Osteocyte (in vitro differentiated cells): ENCODE measurements at places on chromosomes 13 and 19. TPM values are rescaled to one million over a fixed set of nuclear protein-coding genes. Genes with fewer than 3 reads are reported as not detected.

Gene ZNF132
- 0.71 and 1.2 TPM in 2 replicates for total RNA-seq

Gene ALG11
- 41.9 and 49.1 TPM in 2 replicates for total RNA-seq

DNA sequence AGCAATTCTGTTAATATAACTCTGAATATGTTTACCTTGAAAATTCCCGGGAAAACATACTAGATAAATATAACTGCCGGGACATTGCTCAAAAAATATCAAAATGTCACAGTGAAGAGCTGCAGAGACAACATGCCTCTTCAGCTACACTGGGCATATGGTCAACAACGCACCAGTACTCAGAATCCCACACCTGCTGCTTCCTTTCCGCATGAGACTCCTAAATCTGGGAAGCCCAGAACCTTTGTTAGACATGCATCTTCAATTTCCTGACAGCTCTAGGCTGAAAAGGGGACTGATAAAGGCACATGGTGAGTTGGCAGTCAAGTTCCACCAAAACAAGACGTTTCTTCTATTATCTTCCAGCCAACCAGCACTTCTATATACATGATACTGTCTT lies 53.7 kb downstream of the USP12 start:
- no peak for DNase-seq
- H3K27me3 ChIP-seq = no peaks in the 10 kb centered on the region
- no peak overlapping the region for H3K27ac ChIP-seq
- H3K4me1 ChIP-seq = peaks cover 62% of the 10 kb centered on the region

DNA sequence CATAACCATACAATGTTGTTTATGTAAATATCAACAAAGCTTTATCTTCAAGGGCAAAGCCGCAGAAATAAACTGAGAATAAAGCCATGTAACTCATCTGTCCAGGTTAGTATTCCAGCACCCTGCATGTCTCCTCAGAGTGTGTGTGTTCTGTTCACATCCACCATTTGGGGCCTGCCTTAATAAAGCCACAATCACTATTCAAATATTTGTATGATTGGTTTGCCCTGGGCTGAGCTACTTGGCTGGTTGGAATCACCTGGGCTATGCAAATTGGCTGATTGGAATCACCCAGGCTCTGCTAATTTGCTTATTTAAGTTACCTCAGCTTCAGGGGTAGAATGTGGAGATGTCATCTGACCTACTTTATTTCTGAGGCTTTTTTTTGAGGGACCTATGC lies 42.4 kb upstream of the ZNF737 start:
- DNase-seq = no peak
- H3K4me3 ChIP-seq = no peak overlapping the region
- H3K36me3 ChIP-seq = no peaks in the 10 kb centered on the region
- no peaks in the 10 kb centered on the region for H3K4me1 ChIP-seq
- no peak overlapping the region for H3K27ac ChIP-seq
- no peaks in the 10 kb centered on the region for H3K27me3 ChIP-seq

- peaks cover 48% of the 10 kb centered on the region for H3K36me3 ChIP-seq
- peaks cover 22% of the 10 kb centered on the region for H3K4me1 ChIP-seq
- DNase-seq = no peak
- H3K27ac ChIP-seq = peak overlapping the region; percentile 1
Measured at GRCh38 chr19:43738780-43739211, 16.0 kb downstream of the SMG9 start.

DNA sequence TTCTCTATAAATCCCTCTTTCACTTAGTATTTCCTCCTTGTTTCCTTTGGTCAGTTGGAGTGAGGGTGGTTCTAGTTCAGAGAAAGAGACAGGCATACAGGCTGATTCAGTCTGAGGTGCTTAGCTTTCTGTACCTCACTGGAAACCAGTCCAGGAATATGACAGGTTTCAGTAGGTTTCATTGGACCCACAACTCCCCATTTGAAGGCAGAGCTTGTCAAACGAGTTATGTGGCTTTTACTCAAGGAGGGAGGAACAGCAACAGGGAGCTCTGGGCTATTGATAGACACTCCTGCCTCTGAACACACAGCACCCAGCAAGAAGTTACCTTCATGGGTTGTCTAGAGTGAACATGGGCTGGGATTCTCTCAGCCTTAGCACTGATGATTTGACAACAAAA lies 14.5 kb downstream of the ACTN4 start:
- no peaks in the 10 kb centered on the region for H3K27me3 ChIP-seq
- H3K4me3 ChIP-seq = no peak overlapping the region
- H3K27ac ChIP-seq = peak overlapping the region; percentile 98
- DNase-seq = no peak
- H3K36me3 ChIP-seq = peaks cover 12% of the 10 kb centered on the region
- H3K4me1 ChIP-seq = peaks cover 96% of the 10 kb centered on the region

DNA sequence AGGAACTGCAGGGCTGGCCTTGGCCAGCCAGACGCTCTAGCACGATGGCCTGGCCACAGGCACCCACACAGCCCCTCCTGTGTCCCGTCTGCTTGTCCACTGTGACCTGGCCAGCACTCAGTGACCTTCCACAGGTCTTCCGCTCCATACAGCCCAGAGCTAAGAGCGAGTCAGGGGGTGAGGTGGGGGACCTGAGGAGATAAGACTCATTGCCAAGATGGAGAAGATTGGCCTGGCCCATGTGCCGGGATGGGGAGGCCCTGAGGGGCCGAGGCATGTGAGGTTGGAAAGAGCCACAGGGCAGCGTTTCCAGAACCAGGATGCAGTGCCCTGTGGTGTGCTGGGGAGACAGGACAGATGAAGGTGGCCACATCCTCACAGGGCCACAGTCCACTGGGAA lies 10.2 kb upstream of the SLC7A9 start:
- peaks cover 11% of the 10 kb centered on the region for H3K36me3 ChIP-seq
- H3K4me1 ChIP-seq = no peaks in the 10 kb centered on the region
- H3K27me3 ChIP-seq = no peaks in the 10 kb centered on the region
- peak; percentile 68 for DNase-seq
- H3K27ac ChIP-seq = no peak overlapping the region
- no peak overlapping the region for H3K4me3 ChIP-seq

- no peak overlapping the region for H3K27ac ChIP-seq
- peaks cover 10% of the 10 kb centered on the region for H3K4me1 ChIP-seq
- no peak for DNase-seq
Measured at GRCh38 chr13:31943591-31943990, 88.0 kb upstream of the FRY start.

DNA sequence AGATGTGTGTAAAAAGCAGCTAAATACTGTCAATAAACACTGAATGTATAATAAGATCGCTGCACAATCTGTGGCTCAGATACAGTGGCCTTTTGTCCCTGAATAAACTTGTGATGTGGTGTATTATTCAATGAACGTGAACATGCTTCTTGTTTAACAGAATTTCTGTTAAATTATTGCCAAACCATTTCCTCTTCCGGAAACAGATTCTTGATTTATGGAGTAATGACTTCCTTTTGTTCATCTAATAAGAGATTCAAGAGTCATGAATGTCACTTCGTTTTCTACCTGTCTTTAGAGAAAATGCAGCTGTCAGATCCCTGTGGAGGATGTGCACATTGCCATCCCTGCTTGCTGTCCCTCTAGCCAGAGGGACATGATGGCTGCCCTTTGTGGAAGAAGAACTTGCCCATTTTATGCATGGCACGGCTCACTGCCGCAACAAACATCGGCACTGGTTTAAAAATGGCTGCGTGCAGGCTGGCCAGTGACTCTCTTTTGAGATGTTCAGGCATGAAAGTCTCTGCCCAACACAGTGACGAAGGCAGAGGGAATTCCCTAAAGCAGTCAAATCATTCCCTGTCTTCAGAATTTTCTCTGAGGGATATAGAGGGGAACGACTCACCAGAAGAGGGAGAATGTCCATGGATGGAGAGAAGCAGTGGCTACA lies 3.1 kb upstream of the TNFSF13B start:
- no peak overlapping the region for H3K4me3 ChIP-seq
- H3K36me3 ChIP-seq = peaks cover 6% of the 10 kb centered on the region
- H3K27ac ChIP-seq = no peak overlapping the region
- no peak for DNase-seq
